A549 treated with AZD2906 at 1 μM for 4 hours (cell line): ENCODE measurements at places on chromosomes 5 and 9. TPM values are rescaled to one million over a fixed set of nuclear protein-coding genes. Genes with fewer than 3 reads are reported as not detected.

Gene MPDZ
- total RNA-seq, result 8.5 to 13.2 TPM (median 10.6 TPM) in 5 replicates

Gene HRH2
- total RNA-seq, result 0.34 to 0.55 TPM (median 0.50 TPM) in 5 replicates

Gene CSF1R
- total RNA-seq, result 0.15 to 0.31 TPM (median 0.20 TPM) in 5 replicates

Gene NRG2
- 1.8 to 2.5 TPM (median 2.1 TPM) in 5 replicates for total RNA-seq

Gene FOXD1
- total RNA-seq, result 12.2 to 19.4 TPM (median 17.7 TPM) in 5 replicates

Gene EHMT1
- 42.1 to 48.9 TPM (median 43.7 TPM) in 5 replicates for total RNA-seq

Gene PAM
- 19.6 to 26.6 TPM (median 21.1 TPM) in 5 replicates for total RNA-seq

Gene FCN1
- total RNA-seq, result not detected in 5 replicates

Gene TAF11L5
- not detected in 5 replicates for total RNA-seq

Gene CSF2
- total RNA-seq, result 0.16 to 0.30 TPM (median 0.23 TPM) in 3 of 5 replicates, not detected in the others

Gene UBE2D2
- 112 to 171 TPM (median 165 TPM) in 5 replicates for total RNA-seq

Gene PCDHA7
- 0.06 to 0.12 TPM (median 0.08 TPM) in 5 replicates for total RNA-seq

Gene ADCY2
- not detected in 5 replicates for total RNA-seq

Gene EDIL3
- 0.08 to 0.21 TPM (median 0.12 TPM) in 5 replicates for total RNA-seq

Gene FAM151B
- 1.0 to 1.7 TPM (median 1.7 TPM) in 5 replicates for total RNA-seq

Gene CD74
- 0.07 to 0.09 TPM (median 0.08 TPM) in 3 of 5 replicates, not detected in the others for total RNA-seq

Gene RNF208
- total RNA-seq, result 0.91 to 2.8 TPM (median 2.1 TPM) in 5 replicates

Gene TLX3
- total RNA-seq, result not detected in 5 replicates

Gene ANKRD55
- 0.06 TPM in 1 of 5 replicates, not detected in the others for total RNA-seq

Gene GHR
- 0.02 to 0.05 TPM (median 0.02 TPM) in 5 replicates for total RNA-seq

Gene HAVCR1
- total RNA-seq, result 26.8 to 45.6 TPM (median 30.4 TPM) in 5 replicates

Gene KCNT1
- total RNA-seq, result 0.02 to 0.05 TPM in 2 of 5 replicates, not detected in the others
